Left ventricle myocardium inferior (tissue), 1 donor: ENCODE measurements at places on chromosomes 3 and 15. TPM values are rescaled to one million over a fixed set of nuclear protein-coding genes. Genes with fewer than 3 reads are reported as not detected.

TRIM71 gene
- not detected for total RNA-seq

ATP8B4 gene
- 2.5 TPM for total RNA-seq

STAB1 gene
- total RNA-seq: 67.2 TPM

TERC gene
- 3.8 TPM for total RNA-seq

GOLGA8S gene
- total RNA-seq: 0.33 TPM

GABRR3 gene
- total RNA-seq: not detected

C3orf62 gene
- 2.8 TPM for total RNA-seq

GRCh38 chr3:28151608-28152228 lies 89.7 kb upstream of the CMC1 start:
- H3K4me3 ChIP-seq: peak overlapping the region; percentile 24
- H3K4me1 ChIP-seq: peaks cover 16% of the 10 kb centered on the region
- no peaks in the 10 kb centered on the region for H3K27me3 ChIP-seq
- H3K36me3 ChIP-seq: no peaks in the 10 kb centered on the region
- peak overlapping the region; percentile 78 for H3K27ac ChIP-seq

DNA sequence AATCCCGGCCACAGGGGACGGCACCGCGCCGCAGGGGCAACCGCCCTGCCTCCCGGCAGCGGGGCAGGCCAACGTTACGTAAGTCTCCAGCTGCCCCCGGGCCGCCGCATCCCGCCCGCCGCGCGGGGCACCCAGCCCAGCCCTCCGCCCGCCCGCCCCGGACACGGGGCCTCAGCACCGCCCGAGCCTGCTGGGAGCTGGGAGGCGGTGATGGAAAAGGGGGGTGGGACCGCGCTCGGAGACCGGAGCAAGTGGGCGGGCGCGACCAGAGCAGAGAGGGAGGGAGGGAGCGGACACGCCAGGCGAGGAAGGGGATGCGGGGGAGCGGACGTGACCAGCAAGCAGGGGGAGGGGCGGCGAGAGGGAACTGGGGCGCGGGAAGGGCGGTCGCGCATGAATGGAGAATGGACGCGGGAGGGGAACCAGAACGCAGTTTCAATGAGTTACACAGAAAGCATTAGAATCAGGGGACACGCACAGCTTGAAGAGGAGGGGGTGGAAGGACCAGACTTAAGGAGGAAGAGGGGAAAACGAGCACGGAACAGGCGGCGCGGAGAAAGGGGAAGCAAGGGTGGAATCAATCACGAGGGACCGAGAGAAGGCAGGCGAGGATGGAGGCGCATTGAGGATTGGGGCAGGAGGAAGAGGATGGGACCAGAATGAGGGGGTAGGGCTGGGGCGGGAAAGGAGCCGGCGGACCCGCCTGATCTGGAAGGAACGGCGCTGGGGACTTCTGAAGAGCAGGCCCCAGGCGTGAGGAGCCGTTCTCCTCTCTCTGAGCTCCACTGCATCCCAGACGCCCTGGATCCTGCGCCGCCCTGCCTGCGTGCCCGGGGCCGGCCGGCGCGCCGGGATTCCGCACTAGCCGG lies 559 bp downstream of the PKM start:
- peak overlapping the region; percentile 100 for H3K27ac ChIP-seq
- H3K4me3 ChIP-seq: peak overlapping the region; percentile 98
- no peaks in the 10 kb centered on the region for H3K36me3 ChIP-seq
- no peaks in the 10 kb centered on the region for H3K27me3 ChIP-seq

- H3K36me3 ChIP-seq: no peaks in the 10 kb centered on the region
- DNase-seq: peak; percentile 68
These were observed 20.9 kb downstream of the TRPM1 start for GRCh38 chr15:31080591-31081014.

DNA sequence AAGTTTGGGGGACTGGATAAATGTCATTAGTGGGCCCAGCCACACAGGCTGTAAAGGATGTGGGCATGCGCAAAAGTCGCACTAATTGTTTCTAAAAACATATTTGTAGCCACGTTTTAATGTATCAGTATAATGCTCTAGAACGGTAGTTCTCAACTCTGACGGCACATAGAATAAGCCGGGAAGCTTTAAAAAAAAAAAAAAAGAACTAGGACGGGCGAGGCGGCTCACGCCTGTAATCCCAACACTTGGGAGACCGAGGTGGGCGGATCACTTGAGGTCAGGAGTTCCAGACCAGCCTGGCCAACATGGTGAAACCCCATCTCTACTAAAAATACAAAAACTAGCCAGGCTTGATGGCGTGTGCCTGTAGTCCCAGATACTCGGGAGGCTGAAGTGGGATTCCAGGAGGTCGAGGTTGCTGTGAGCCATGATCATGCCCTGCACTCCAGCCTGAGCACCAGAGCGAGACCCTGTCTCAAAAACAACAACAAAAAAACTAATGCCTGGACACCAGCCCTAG lies 618 bp upstream of the MON1A start:
- no peaks in the 10 kb centered on the region for H3K27me3 ChIP-seq
- H3K36me3 ChIP-seq: no peaks in the 10 kb centered on the region
- H3K4me3 ChIP-seq: peak overlapping the region; percentile 88
- peaks cover 35% of the 10 kb centered on the region for H3K4me1 ChIP-seq
- no peak for DNase-seq

DNA sequence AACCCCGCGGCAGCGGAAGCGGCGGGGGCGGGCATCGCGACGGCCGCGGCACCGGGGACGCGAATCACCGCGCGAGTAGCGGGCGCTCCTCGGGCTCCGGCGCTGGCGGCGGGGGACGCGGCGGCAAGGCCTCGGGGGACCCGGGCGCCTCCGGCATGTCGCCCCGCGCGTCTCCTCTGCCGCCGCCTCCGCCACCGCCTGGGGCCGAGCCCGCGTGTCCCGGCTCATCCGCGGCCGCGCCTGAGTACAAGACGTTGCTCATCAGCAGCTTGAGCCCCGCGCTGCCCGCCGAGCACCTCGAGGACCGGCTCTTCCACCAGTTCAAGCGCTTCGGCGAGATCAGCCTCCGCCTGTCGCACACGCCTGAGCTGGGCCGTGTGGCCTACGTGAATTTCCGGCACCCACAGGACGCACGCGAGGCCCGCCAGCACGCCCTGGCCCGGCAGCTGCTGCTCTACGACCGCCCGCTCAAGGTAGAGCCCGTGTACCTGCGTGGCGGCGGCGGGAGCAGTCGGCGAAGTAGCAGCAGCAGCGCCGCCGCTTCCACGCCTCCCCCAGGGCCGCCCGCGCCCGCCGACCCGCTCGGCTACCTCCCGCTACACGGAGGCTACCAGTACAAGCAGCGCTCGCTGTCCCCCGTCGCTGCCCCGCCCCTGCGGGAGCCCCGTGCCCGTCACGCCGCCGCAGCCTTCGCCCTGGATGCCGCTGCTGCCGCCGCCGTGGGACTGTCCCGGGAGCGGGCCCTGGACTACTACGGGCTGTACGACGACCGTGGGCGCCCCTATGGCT lies 675 bp downstream of the RBM15B start:
- H3K4me3 ChIP-seq: peak overlapping the region; percentile 74
- H3K36me3 ChIP-seq: peaks cover 71% of the 10 kb centered on the region
- DNase-seq: no peak
- H3K27ac ChIP-seq: peak overlapping the region; percentile 91
- peaks cover 90% of the 10 kb centered on the region for H3K4me1 ChIP-seq

DNA sequence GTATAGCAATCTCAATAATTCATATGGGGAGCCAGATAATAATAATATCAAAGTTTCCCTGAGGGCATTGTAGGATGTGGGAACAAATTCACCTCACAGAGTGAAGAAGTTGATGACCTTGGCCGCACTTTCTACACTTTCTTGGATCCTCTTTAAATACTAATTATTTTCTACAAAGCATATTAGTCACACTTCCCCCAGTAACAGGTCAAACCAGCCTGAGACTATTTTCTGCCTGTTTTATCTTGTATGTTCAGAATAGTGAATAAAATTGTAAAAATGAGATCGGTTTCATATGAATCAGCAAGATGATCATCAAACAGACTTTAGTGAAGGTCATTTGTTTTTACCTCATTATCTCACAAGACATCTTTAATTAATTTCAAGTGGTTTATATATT lies 2.3 kb upstream of the OR5K3 start:
- no peak overlapping the region for H3K27ac ChIP-seq
- H3K27me3 ChIP-seq: no peaks in the 10 kb centered on the region
- no peaks in the 10 kb centered on the region for H3K4me1 ChIP-seq
- H3K36me3 ChIP-seq: no peaks in the 10 kb centered on the region
- DNase-seq: no peak

- DNase-seq: no peak
- no peak overlapping the region for H3K4me3 ChIP-seq
- no peaks in the 10 kb centered on the region for H3K4me1 ChIP-seq
- no peaks in the 10 kb centered on the region for H3K27me3 ChIP-seq
- H3K27ac ChIP-seq: no peak overlapping the region
These were observed 321.8 kb upstream of the MME start for GRCh38 chr3:154758109-154758868.

GRCh38 chr3:127780536-127781400 lies 41.5 kb downstream of the MGLL start:
- H3K4me3 ChIP-seq: no peak overlapping the region
- H3K27ac ChIP-seq: peak overlapping the region; percentile 64
- H3K4me1 ChIP-seq: peaks cover 93% of the 10 kb centered on the region
- DNase-seq: no peak

GRCh38 chr3:119420196-119420595 lies 43.2 kb downstream of the TMEM39A start:
- H3K4me1 ChIP-seq: peaks cover 36% of the 10 kb centered on the region
- no peak overlapping the region for H3K4me3 ChIP-seq
- H3K27me3 ChIP-seq: no peaks in the 10 kb centered on the region
- no peak overlapping the region for H3K27ac ChIP-seq
- no peak for DNase-seq

DNA sequence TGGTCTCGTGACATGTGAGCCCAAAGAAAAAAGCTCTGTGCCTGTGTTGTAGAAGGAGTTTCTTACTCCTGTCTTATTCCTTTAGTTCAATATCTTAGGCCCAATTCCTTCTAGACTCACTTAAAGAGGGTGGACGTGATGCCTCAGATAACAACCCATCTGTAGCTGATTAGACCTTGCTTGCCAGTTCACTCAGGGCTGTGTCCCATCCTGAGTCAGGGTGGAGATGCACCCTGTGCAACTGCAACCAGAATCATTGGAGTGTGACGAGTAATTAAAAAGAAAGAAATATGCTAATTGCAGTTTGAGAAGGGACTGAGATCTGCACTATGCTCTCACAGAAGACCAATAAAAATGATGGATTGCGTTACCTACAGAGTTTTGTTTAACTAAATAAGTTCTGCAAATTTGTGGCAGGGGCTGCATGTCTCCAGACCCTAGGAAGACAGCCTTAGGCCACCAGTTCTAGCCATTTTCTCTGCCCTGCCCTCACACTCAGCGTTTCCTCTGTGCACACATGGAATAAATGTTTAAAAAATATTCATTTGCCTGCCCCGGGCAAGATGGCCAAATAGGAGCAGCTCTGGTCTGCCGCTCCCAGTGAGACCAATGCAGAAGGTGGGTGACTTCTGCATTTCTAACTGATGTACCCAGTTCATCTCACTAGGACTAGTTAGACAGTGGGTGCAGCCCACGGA lies 83.0 kb downstream of the MOBP start:
- H3K4me3 ChIP-seq: no peak overlapping the region
- H3K27me3 ChIP-seq: peaks cover 14% of the 10 kb centered on the region
- H3K36me3 ChIP-seq: no peaks in the 10 kb centered on the region
- no peaks in the 10 kb centered on the region for H3K4me1 ChIP-seq
- no peak for DNase-seq

GRCh38 chr3:134378384-134378783 lies 4.1 kb upstream of the AMOTL2 start:
- H3K27me3 ChIP-seq: no peaks in the 10 kb centered on the region
- peak overlapping the region; percentile 62 for H3K27ac ChIP-seq
- H3K4me3 ChIP-seq: no peak overlapping the region

- no peak for DNase-seq
- no peaks in the 10 kb centered on the region for H3K36me3 ChIP-seq
- H3K27ac ChIP-seq: no peak overlapping the region
- H3K4me1 ChIP-seq: peaks cover 5% of the 10 kb centered on the region
- no peak overlapping the region for H3K4me3 ChIP-seq
- no peaks in the 10 kb centered on the region for H3K27me3 ChIP-seq
These were observed 3.4 kb upstream of the HHLA2 start for GRCh38 chr3:108292905-108293328.

- no peak for DNase-seq
- no peak overlapping the region for H3K27ac ChIP-seq
- H3K27me3 ChIP-seq: peaks cover 23% of the 10 kb centered on the region
- no peak overlapping the region for H3K4me3 ChIP-seq
These were observed 71.9 kb upstream of the PRR23E start for GRCh38 chr3:127120851-127121647.

- H3K27ac ChIP-seq: peak overlapping the region; percentile 92
- no peak overlapping the region for H3K4me3 ChIP-seq
- peaks cover 58% of the 10 kb centered on the region for H3K4me1 ChIP-seq
- DNase-seq: no peak
- no peaks in the 10 kb centered on the region for H3K36me3 ChIP-seq
- H3K27me3 ChIP-seq: no peaks in the 10 kb centered on the region
These were observed 181.2 kb upstream of the SMAD3 start for GRCh38 chr15:66884115-66884622.

- H3K27me3 ChIP-seq: no peaks in the 10 kb centered on the region
- H3K27ac ChIP-seq: no peak overlapping the region
- H3K4me3 ChIP-seq: no peak overlapping the region
- H3K36me3 ChIP-seq: no peaks in the 10 kb centered on the region
These were observed 81.4 kb downstream of the ARNT2 start for GRCh38 chr15:80485370-80486164.

- H3K4me3 ChIP-seq: peak overlapping the region; percentile 88
- H3K4me1 ChIP-seq: peaks cover 35% of the 10 kb centered on the region
- no peaks in the 10 kb centered on the region for H3K27me3 ChIP-seq
These were observed 412 bp downstream of the SLC41A3 start for GRCh38 chr3:126083511-126083912.

GRCh38 chr15:58138106-58138505 lies at the start of gene AQP9:
Gene AQP9 (plus strand): TSS chr15:58138381. CDS start chr15:58138566, 185 bp downstream.
- H3K36me3 ChIP-seq: no peaks in the 10 kb centered on the region
- no peak within 1 kb of the TSS for H3K27ac ChIP-seq
- DNase-seq: no peak
- H3K4me3 ChIP-seq: no peak within 1 kb of the TSS
- H3K4me1 ChIP-seq: no peaks in the 10 kb centered on the region

DNA sequence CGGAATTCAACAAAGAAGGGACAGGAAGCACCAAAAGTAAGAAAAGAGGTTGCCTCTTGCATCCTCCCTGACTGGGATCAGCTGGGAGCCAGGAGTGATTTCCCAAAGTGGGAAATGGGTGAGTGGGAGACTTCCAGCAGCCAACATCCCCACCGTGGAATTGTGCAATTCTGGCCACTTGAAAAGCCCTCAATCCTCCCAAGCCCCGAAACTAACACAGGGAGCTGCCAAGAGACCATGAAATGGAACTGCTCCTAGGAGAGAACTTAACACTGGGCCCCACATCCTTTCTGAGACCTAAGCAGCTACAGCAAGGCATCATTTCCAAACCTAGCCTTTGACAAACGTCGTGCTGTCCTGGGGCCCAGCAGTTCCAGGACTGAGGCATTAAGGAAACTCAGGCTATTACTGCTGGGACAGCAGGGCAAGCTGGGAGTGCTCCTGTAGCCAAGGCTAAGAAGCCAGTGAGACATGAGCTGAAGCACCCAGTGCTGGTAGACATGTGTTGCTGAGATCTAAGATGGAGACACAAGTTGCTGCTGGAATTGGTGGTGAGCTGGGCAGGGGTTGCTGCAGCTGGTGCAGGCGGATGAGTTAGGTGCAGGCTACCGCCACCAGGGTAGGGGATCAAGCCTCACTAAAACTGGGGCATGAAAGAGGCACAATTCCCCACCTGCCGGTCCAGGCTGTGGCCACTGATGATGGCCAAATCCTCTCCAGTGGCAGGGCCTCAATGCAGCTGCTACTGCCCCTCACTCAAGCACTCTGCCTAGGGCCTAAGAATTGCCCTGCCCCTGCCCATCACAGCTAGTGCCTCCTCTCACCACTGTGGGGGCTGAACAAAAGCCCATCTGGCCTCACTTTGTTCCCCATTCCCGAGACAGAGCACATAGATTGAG lies 43.9 kb downstream of the ALDH1A2 start:
- H3K4me1 ChIP-seq: no peaks in the 10 kb centered on the region
- no peak overlapping the region for H3K4me3 ChIP-seq
- H3K27ac ChIP-seq: no peak overlapping the region
- H3K27me3 ChIP-seq: no peaks in the 10 kb centered on the region
- H3K36me3 ChIP-seq: peaks cover under 1% of the 10 kb centered on the region
